Neural progenitor cell (in vitro differentiated cells): ENCODE measurements at places on chromosomes 7 and 10.

- no peak overlapping the region for H3K4me3 ChIP-seq
- no peak for DNase-seq
- H3K36me3 ChIP-seq: no peaks in the 10 kb centered on the region
- H3K27me3 ChIP-seq: no peaks in the 10 kb centered on the region
- H3K4me1 ChIP-seq: peaks cover 9% of the 10 kb centered on the region
Measured at GRCh38 chr10:4279655-4280054, 494.6 kb upstream of the KLF6 start.

GRCh38 chr10:77219046-77219445, 418.6 kb downstream of the KCNMA1 start:
- no peaks in the 10 kb centered on the region for H3K36me3 ChIP-seq
- DNase-seq: no peak
- H3K4me3 ChIP-seq: no peak overlapping the region
- no peaks in the 10 kb centered on the region for H3K27me3 ChIP-seq
- no peaks in the 10 kb centered on the region for H3K4me1 ChIP-seq

- no peak overlapping the region for H3K27ac ChIP-seq
- no peaks in the 10 kb centered on the region for H3K36me3 ChIP-seq
- no peaks in the 10 kb centered on the region for H3K4me1 ChIP-seq
- no peak for DNase-seq
- no peak overlapping the region for H3K4me3 ChIP-seq
Measured at GRCh38 chr10:23155169-23155568, 36.9 kb upstream of the PTF1A start.

- peaks cover 12% of the 10 kb centered on the region for H3K4me1 ChIP-seq
- peak; percentile 86 for DNase-seq
- peaks cover 20% of the 10 kb centered on the region for H3K27me3 ChIP-seq
Measured at GRCh38 chr10:17453373-17454091, 863 bp downstream of the ST8SIA6 start.

- DNase-seq: peak; percentile 44
- H3K27ac ChIP-seq: no peak overlapping the region
- H3K27me3 ChIP-seq: no peaks in the 10 kb centered on the region
- H3K4me1 ChIP-seq: no peaks in the 10 kb centered on the region
- no peaks in the 10 kb centered on the region for H3K36me3 ChIP-seq
Measured at GRCh38 chr7:64618785-64619456, 47.0 kb upstream of the ZNF107 start.

DNA sequence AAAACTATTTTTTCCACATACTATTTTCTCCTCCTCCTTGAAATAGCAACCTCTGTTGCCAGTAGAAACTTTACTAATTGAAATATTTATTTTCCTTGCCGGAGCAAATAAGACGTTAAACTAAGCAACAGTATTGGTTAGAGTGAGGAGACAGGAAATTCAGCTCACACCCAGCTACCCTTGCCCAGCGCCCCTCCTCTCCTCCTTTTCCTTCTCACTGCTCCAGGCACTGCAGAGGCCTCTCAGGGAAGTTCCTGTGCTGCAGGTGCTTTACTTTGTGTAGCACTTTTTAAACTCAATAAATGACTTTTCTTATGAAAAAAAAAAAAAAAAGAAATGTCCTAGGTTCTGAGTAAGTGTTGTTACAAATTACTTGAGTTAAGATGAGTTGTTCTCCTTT, 134.0 kb downstream of the SEMA3E start:
- H3K27ac ChIP-seq: no peak overlapping the region
- DNase-seq: no peak
- peaks cover 14% of the 10 kb centered on the region for H3K4me1 ChIP-seq
- H3K36me3 ChIP-seq: no peaks in the 10 kb centered on the region
- no peak overlapping the region for H3K4me3 ChIP-seq

GRCh38 chr10:70664702-70665195, 7.6 kb upstream of the ADAMTS14 start:
- peak; percentile 28 for DNase-seq
- H3K36me3 ChIP-seq: no peaks in the 10 kb centered on the region
- H3K27me3 ChIP-seq: no peaks in the 10 kb centered on the region

GRCh38 chr7:72335561-72336381, 76.4 kb downstream of the CALN1 start:
- peaks cover 17% of the 10 kb centered on the region for H3K4me1 ChIP-seq
- peaks cover 64% of the 10 kb centered on the region for H3K27me3 ChIP-seq
- peak overlapping the region; percentile 87 for H3K4me3 ChIP-seq
- H3K27ac ChIP-seq: no peak overlapping the region

DNA sequence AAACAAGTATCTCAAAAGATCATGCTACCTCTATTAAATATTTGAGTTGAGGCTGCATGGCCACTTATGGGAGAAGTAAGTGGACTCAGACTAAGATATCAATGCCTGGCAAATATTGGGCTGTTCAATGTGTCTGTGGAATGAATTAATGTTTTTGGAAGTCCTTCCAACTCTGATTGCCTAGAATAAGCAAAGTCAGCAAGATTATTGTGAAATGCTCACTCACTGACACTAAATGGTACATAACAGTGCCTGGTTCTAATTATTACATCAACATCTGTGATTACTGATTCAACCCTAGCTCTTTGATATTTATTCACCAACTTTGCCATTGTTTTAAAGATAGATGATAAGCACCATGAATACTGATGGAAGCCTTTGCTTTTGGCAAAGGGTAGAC, 45.5 kb upstream of the HDAC9 start:
- no peaks in the 10 kb centered on the region for H3K36me3 ChIP-seq
- no peaks in the 10 kb centered on the region for H3K27me3 ChIP-seq
- no peak for DNase-seq
- H3K27ac ChIP-seq: no peak overlapping the region
- no peak overlapping the region for H3K4me3 ChIP-seq

DNA sequence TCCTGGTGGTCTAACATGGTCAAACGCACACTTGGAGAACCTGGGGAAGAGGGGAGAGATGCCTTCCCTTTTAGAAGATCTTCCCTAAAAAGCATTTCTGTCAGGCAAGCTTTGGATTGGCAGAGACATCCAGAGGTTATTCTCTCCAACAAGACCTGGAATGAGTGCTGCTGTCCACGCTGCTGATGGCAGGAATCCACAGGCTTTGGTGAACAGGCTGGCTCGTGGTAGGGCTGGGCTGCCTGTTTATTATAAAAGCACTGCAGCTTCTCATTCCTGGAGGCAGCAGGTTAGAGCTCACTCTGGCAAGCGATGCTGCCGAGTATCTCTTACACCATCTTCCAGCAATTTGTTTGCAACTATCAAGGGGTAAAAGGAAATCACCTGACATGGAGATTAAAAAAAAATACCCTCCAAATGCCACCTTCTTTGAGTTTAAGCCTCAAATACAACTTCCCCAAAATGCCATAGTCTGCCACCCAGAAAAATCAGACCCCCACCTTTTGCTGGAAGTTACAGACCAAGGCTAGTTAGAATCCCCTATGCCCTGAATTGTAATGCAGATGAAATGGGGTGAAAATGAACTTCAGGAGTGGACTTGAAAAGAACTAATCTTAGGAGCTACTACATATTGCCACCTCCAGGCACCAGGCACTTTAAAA, 152.1 kb upstream of the KMT2E start:
- no peak for DNase-seq
- H3K4me1 ChIP-seq: no peaks in the 10 kb centered on the region
- H3K4me3 ChIP-seq: no peak overlapping the region
- H3K27me3 ChIP-seq: peaks cover 27% of the 10 kb centered on the region
- no peak overlapping the region for H3K27ac ChIP-seq

DNA sequence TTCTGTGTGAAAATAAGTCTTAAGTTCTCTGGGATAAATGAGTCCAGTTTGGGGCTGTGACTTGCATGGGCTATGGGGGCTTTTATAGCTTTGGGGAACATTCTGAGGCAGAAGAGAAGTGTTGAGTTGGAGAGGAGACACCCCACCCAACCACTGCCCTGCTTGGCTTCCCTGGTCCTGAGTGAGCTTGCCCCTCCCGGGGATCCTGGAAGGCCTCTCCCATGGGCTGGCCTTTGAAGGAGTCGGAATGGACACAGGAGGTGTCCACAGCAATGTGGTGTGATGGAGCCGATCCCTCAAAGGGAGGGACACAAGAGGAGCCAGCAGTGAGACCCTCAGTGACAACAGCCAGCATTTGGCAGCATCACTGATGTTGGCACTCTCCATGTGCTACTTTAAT, 89.8 kb downstream of the GLRX3 start:
- H3K27ac ChIP-seq: no peak overlapping the region

DNA sequence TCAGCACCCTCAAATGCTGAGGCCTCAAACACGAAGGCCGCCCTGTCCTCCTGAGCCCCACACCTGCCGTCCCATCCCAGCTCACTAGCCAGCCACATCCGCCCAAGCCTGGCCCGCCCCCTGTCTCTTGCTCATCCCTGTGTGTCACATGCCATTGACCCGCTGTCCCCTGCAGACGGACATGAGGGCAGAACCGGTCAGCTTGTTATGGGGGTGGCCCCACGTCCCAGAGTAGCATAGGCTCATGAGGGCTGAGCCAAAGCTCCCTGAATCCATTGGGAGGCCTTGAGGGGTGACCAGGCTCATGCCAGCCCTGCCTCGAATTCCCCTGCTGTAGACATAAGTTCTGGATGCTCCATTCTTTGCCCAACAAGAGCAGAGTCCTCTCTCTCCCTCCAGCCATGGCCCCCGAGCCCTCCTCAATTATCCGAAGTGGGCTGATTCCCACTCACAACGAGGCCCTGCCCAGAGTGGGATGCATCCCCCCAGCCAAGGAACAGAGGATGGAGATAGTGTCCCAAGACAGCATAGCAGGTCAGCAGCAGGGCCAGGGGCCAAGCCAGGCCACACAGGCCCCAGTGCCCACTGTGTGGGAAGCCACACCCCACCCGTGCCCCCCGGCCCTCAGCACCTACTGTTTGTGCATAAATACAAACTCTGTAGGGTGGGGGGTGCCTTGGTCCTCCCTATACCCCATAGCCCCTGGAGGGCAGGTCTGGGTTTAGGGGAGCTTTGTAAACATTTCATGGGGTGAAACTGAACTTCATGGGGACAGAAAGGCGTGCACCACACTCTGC, 42.1 kb downstream of the EBF3 start:
- no peak overlapping the region for H3K27ac ChIP-seq
- H3K4me1 ChIP-seq: no peaks in the 10 kb centered on the region
- DNase-seq: no peak
- H3K36me3 ChIP-seq: no peaks in the 10 kb centered on the region

DNA sequence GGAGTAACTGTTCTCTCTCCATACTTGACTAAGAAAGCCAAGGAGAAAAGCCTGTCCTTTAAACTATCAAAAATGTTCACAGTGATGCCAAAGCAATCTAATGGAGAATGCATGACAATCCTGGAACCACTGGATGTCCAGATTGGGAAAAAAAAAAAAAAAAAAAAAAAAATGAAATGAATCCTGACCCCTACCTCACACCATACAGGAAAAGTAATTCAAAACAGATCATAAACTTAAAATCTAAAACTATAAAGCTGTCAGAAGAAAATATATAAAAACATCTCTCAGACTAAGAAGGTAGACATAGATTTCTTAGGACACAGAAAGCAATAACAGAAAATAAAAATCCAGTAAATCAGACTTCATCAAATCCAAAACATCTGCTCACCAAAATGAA, 18.4 kb downstream of the FBXW4 start:
- no peaks in the 10 kb centered on the region for H3K4me1 ChIP-seq
- no peak overlapping the region for H3K27ac ChIP-seq
- H3K27me3 ChIP-seq: no peaks in the 10 kb centered on the region
- no peak overlapping the region for H3K4me3 ChIP-seq

- no peak for DNase-seq
- no peak overlapping the region for H3K4me3 ChIP-seq
- no peaks in the 10 kb centered on the region for H3K4me1 ChIP-seq
Measured at GRCh38 chr7:129750091-129750490, 138.6 kb downstream of the NRF1 start.

DNA sequence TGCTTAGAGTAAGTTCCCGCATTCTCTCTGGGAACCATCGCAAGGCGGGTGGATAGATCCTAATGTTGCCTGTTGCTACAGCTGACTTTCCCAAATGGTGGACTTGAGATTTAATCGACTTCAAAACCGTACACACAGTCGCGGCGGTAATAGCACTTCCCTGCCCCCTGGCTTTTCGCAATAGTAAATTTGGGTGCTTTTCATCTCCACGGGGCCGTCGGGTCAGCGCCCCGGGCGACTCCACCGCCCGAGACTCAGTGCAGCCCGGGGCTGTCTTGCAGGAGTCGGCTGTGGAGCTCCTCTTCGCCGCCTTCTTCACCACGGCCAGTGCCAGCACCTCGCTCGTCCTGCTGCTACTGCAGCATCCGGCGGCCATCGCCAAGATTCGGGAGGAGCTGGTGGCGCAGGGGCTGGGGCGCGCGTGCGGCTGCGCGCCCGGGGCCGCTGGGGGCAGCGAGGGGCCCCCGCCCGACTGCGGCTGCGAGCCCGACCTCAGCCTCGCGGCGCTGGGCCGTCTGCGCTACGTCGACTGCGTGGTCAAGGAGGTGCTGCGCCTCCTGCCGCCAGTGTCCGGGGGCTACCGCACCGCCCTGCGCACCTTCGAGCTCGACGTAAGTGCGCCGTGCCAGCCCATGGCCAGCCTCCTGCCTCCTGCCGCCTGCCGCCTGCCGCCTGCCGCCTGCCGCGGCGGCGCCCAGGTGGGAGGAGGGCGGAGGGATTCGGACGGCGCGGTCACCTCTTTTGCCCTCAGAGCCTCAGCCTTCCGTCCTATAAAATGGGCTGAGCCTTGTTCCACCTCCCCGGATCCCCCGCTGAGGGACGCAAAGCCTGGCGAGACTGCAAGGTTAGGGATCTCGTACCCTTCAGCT, 5.3 kb downstream of the CYP26C1 start:
- no peaks in the 10 kb centered on the region for H3K36me3 ChIP-seq
- peak overlapping the region; percentile 40 for H3K4me3 ChIP-seq
- peak; percentile 79 for DNase-seq

DNA sequence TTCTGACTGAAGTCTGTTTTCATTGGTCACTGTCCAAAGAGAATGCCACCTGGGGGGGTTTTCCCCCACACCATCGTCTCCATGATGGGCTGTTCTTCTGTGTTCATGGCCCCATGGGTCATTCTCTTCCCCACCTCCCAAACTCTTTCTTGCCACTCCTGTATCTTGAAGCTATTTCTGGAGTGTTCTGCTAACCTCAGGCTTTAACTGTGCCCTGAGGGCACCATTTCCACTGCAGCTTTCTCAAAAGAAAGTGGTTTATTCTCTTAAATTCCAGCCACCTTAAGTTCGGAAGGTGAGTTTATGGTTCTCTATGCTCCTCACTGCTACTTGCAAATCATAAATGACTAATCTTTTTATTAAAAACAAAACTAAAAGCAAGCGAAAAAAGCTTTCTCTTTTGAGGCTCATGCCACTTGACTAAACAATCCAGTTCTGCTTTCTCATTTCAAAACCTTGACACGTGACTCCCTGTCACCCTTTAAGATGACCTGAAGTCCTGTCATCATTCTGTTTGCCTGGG, 7.4 kb upstream of the APBB1IP start:
- H3K27ac ChIP-seq: no peak overlapping the region
- H3K27me3 ChIP-seq: no peaks in the 10 kb centered on the region
- no peak overlapping the region for H3K4me3 ChIP-seq
- H3K4me1 ChIP-seq: no peaks in the 10 kb centered on the region
